ENCODE measurements at places on chromosomes 11 and 22. TPM values are rescaled to one million over a fixed set of nuclear protein-coding genes. Genes with fewer than 3 reads are reported as not detected.

Gene SLC22A9
- polyA plus RNA-seq, result 0.04 TPM

Gene SLC22A12
- polyA plus RNA-seq, result 0.03 TPM

Gene PSMC3
- 99.4 TPM for polyA plus RNA-seq

Gene CTSD
- 341 TPM for polyA plus RNA-seq

Gene HTR3A
- polyA plus RNA-seq, result 2.1 TPM

Gene FIBIN
- polyA plus RNA-seq, result 14.5 TPM

Gene FOLR2
- 15.0 TPM for polyA plus RNA-seq

Gene CCDC15
- 2.5 TPM for polyA plus RNA-seq

Gene SERPIND1
- 0.22 TPM for polyA plus RNA-seq

Gene RAB36
- polyA plus RNA-seq, result 2.2 TPM

Gene CRYBB3
- polyA plus RNA-seq, result 0.16 TPM

Gene CARD18
- not detected for polyA plus RNA-seq

Gene TESMIN
- polyA plus RNA-seq, result 10.0 TPM

Gene GRM5
- 0.06 TPM for polyA plus RNA-seq

Gene LRRC51
- 10.9 TPM for polyA plus RNA-seq

Gene BAIAP2L2
- polyA plus RNA-seq, result 119 TPM

Gene UPK3A
- 113 TPM for polyA plus RNA-seq

Gene TSPAN32
- 77.1 TPM for polyA plus RNA-seq

Gene PATE2
- 0.07 TPM for polyA plus RNA-seq

Gene LMNTD2
- 4.6 TPM for polyA plus RNA-seq

Gene TMA7B
- 0.21 TPM for polyA plus RNA-seq

Gene DCDC1
- 1.2 TPM for polyA plus RNA-seq

Gene FGF4
- polyA plus RNA-seq, result 0.03 TPM

Gene CTSW
- polyA plus RNA-seq, result 2.4 TPM

Gene MAPK8IP1
- 9.0 TPM for polyA plus RNA-seq

Gene F2
- 0.28 TPM for polyA plus RNA-seq

Gene CCDC116
- polyA plus RNA-seq, result 0.28 TPM

Gene RHOD
- polyA plus RNA-seq, result 22.9 TPM

Gene DEUP1
- 0.43 TPM for polyA plus RNA-seq

All from large intestine (tissue), 12 donors.